ENCODE measurements at places on chromosomes 5 and 9. TPM values are rescaled to one million over a fixed set of nuclear protein-coding genes. Genes with fewer than 3 reads are reported as not detected.

The SHOC1 gene
- under 0.01 TPM for total RNA-seq

The PCDHGC5 gene
- total RNA-seq, result 2.0 TPM

The PHF24 gene
- 0.28 TPM for total RNA-seq

The HINT2 gene
- 6.5 TPM for total RNA-seq

The PCDHB12 gene
- 0.28 TPM for total RNA-seq

The GMCL2 gene
- not detected for total RNA-seq

All from regular cardiac myocyte (primary cell).